Neuronal stem cell (in vitro differentiated cells): ENCODE measurements at places on chromosomes 7 and 10.
A peak's percentile ranks its signal among the peaks of the same experiment; 100 is the strongest.

DNA sequence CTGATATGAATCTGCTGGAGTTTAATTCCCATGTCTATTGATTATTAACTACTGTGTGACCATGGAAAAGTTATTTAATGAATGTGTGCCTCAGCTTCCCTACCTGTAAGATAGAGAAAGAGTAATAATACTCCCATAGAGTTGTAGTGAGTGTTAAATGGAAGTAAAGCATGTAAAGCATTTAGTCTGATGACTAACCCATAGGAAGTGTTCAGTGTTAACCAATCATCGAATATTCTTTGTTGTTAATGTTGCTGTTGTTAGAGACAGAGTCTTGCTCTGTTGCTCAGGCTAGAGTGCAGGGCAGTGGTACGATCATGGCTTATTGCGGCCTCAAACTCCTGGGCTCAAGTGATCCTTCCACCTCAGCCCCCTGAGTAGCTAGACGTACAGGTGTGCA, 36.2 kb upstream of the CCDC6 start:
- no peak overlapping the region for H3K4me3 ChIP-seq
- peaks cover 2% of the 10 kb centered on the region for H3K4me1 ChIP-seq
- no peak for DNase-seq
- no peaks in the 10 kb centered on the region for H3K36me3 ChIP-seq

DNA sequence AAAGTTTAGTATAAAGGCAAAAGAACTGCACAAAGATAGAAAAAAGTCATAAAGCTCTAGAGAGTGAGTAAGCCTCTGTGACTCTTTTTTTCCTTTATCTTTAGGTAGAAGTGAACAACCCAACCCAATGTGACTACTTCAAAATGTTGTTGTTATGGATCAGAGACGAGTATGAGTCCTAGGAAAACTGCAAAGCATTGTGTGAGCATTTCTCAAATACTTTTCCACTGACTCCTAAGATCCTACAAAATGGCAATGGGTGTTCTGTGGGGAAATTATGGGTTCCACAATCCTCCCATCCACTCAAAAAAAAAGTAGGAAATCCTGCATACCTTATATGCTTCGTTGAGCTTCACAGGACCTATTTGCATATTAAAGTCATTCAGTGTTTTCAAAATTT, 177.1 kb downstream of the DGKI start:
- H3K4me1 ChIP-seq = peaks cover 2% of the 10 kb centered on the region
- H3K27me3 ChIP-seq = no peaks in the 10 kb centered on the region
- DNase-seq = no peak
- no peak overlapping the region for H3K27ac ChIP-seq

GRCh38 chr10:4939224-4940072, 23.8 kb upstream of the AKR1C1 start:
- no peak overlapping the region for H3K27ac ChIP-seq
- no peaks in the 10 kb centered on the region for H3K27me3 ChIP-seq
- H3K4me1 ChIP-seq = no peaks in the 10 kb centered on the region
- no peak overlapping the region for H3K4me3 ChIP-seq
- no peak for DNase-seq

- no peak overlapping the region for H3K4me3 ChIP-seq
- H3K36me3 ChIP-seq = no peaks in the 10 kb centered on the region
- peaks cover 6% of the 10 kb centered on the region for H3K4me1 ChIP-seq
- DNase-seq = no peak
- H3K27ac ChIP-seq = no peak overlapping the region
Observed at GRCh38 chr10:86798611-86799010, 42.2 kb downstream of the BMPR1A start.

- no peak overlapping the region for H3K27ac ChIP-seq
- no peaks in the 10 kb centered on the region for H3K4me1 ChIP-seq
- no peak for DNase-seq
- H3K27me3 ChIP-seq = no peaks in the 10 kb centered on the region
Observed at GRCh38 chr7:150788474-150789269, 11.5 kb downstream of the TMEM176B start.

- H3K36me3 ChIP-seq = no peaks in the 10 kb centered on the region
- DNase-seq = no peak
- H3K4me3 ChIP-seq = no peak overlapping the region
- H3K27me3 ChIP-seq = no peaks in the 10 kb centered on the region
Observed at GRCh38 chr7:156475179-156475578, 165.4 kb upstream of the RNF32 start.

GRCh38 chr10:132746801-132747625, 38.9 kb downstream of the NKX6-2 start:
- peaks cover 49% of the 10 kb centered on the region for H3K27me3 ChIP-seq
- H3K4me1 ChIP-seq = peaks cover 45% of the 10 kb centered on the region
- peaks cover 2% of the 10 kb centered on the region for H3K36me3 ChIP-seq
- H3K27ac ChIP-seq = no peak overlapping the region
- H3K4me3 ChIP-seq = no peak overlapping the region
- DNase-seq = peak; percentile 71

- H3K27ac ChIP-seq = peak within 1 kb of the TSS; percentile 77
- H3K4me3 ChIP-seq = peak within 1 kb of the TSS; percentile 68
- peaks cover 14% of the 10 kb centered on the region for H3K4me1 ChIP-seq
- DNase-seq = peak; percentile 70
- H3K36me3 ChIP-seq = no peaks in the 10 kb centered on the region
Observed at GRCh38 chr10:34815185-34816084, at the start of gene PARD3. TSS of gene PARD3 (minus strand) at chr10:34815296. CDS start at chr10:34814995, 301 bp downstream.

DNA sequence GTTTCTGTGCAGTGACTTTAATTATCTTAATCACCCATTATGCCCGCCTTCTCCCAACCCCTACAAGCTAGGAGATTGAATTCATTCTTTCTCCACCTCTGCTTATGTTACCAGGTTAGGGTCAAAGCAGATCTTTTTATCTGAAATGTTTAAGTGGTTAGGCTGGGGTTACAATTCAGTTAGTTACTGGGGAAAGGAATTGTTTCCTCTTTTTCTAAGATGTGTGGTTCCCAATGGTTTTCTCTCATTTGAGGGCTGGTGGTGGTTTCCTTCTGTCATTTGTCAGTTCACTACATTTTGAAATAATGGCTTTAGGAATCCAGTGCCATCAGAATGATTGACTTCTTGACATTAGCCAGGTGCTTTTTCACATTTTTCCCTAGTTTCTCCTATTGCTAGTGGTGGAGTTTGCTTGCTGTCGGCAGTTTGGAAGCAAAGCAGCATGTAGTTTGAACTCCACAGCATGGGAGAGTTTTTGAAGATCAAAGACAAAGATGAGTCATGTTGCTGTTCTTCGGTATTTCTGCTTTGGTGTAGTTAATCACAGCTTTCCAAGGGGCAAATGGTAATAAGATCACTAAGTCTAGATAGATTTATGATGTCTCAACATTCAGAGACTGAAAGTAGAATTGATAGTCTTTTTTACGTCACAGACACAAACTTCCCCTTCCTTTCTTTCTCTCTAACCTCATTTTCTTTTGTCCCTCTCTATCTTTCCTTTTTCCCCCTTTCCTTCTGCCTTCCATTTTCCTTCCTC, 168.2 kb downstream of the SND1 start:
- no peaks in the 10 kb centered on the region for H3K36me3 ChIP-seq
- DNase-seq = no peak
- no peak overlapping the region for H3K4me3 ChIP-seq
- peaks cover 7% of the 10 kb centered on the region for H3K4me1 ChIP-seq

GRCh38 chr10:13528875-13529713, at the start of gene BEND7:
TSS of gene BEND7 (minus strand) at chr10:13529014. CDS start at chr10:13528533, 481 bp downstream.
- DNase-seq = no peak
- H3K27me3 ChIP-seq = peaks cover 14% of the 10 kb centered on the region
- H3K4me1 ChIP-seq = peaks cover 2% of the 10 kb centered on the region
- H3K36me3 ChIP-seq = no peaks in the 10 kb centered on the region

DNA sequence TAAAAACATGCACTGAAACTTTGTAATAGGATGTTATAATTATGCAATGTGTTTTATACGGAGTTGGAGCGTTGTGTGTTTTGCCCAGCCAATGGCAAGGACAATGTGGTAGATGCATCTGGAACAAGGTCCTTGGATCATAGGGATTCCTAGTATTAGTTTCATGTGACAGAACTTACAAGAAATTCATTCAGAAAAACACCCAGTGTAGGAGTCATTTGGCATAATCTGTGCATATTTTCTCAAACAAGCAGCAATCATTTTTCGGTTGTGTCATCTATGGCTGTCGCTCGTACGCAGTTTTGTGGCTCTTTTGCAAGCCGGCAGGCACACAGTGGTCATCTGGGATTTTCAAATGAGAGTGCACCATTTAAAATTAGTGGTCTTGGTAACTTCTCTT, 19.8 kb downstream of the CREB5 start:
- H3K27me3 ChIP-seq = no peaks in the 10 kb centered on the region
- H3K4me3 ChIP-seq = no peak overlapping the region
- DNase-seq = no peak
- no peak overlapping the region for H3K27ac ChIP-seq
- no peaks in the 10 kb centered on the region for H3K36me3 ChIP-seq

- H3K27ac ChIP-seq = no peak overlapping the region
- H3K27me3 ChIP-seq = no peaks in the 10 kb centered on the region
- H3K4me3 ChIP-seq = no peak overlapping the region
- H3K4me1 ChIP-seq = peaks cover 7% of the 10 kb centered on the region
Observed at GRCh38 chr10:74932648-74933047, 106.2 kb downstream of the KAT6B start.

DNA sequence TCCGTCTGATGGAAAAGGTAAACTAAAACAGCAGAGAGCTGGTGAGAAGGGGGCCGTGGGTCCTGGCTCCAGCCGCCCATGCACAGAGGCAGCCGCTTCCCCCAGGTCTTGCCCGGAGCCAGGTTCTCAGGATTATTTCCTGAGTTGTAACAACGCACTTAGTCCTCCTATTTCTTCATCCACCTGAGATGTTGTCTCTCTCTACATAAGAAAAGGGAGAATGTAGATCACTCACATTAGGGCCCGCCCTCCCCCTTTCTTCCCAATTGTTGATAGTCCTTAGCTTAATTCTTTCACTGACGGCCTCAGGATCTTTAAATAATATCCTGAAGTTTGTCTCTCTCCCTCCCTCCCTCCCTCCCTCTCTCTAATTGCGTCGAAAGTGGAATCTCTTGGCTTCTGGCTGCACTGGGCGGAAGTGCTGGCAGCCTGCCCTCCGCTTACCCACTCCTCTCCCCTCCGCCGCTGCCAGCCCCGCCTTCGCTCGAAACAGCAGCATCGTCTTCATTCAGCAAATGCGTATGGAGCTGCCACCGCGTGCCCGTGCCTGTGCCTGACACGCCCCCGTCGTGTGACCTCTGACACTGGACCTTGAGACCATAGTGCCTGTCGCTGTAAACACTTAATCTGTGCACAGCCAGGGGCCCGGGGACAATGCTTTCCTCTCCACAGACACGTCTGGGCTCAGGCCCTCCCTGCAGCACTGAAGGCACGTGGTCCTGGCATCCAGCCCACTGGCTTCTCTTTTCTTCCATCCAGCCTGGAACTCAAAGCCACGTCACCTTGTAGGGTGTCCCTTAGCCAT, 174.5 kb upstream of the PPP2R2D start:
- H3K4me3 ChIP-seq = no peak overlapping the region
- no peak overlapping the region for H3K27ac ChIP-seq
- peaks cover 19% of the 10 kb centered on the region for H3K4me1 ChIP-seq
- H3K27me3 ChIP-seq = no peaks in the 10 kb centered on the region
- no peaks in the 10 kb centered on the region for H3K36me3 ChIP-seq
- DNase-seq = peak; percentile 83

- H3K27ac ChIP-seq = no peak overlapping the region
- no peaks in the 10 kb centered on the region for H3K4me1 ChIP-seq
- no peaks in the 10 kb centered on the region for H3K27me3 ChIP-seq
- no peaks in the 10 kb centered on the region for H3K36me3 ChIP-seq
Observed at GRCh38 chr7:15219758-15220157, 317.2 kb upstream of the DGKB start.

- peak overlapping the region; percentile 91 for H3K4me3 ChIP-seq
- H3K4me1 ChIP-seq = peaks cover 2% of the 10 kb centered on the region
- DNase-seq = no peak
- H3K36me3 ChIP-seq = no peaks in the 10 kb centered on the region
Observed at GRCh38 chr7:105017657-105018365, 3.8 kb downstream of the KMT2E start.

DNA sequence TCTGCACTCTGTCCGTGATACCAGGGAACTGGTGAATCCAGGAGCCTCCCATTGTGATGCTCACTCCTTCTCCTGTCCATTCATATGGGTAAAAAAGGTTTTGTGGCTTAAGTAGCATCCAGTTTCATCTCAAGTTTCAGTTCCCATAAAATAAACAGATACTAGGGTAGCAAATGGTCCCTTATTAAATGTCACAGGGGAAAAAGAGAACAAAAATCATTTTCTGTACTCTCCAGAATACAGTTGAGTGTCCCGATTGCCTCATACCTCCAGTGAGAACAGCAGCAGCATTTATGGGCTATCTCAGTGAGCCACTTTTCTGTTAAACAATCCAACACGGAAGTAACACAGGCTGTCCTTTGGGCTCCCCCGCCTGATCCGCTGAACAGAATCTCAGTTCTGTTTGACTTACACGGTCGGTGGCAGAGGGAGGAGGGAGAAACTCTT, 179.6 kb downstream of the CELF2 start:
- no peak overlapping the region for H3K4me3 ChIP-seq
- H3K36me3 ChIP-seq = peaks cover 5% of the 10 kb centered on the region
- DNase-seq = no peak
- H3K27ac ChIP-seq = no peak overlapping the region
- no peaks in the 10 kb centered on the region for H3K27me3 ChIP-seq
- no peaks in the 10 kb centered on the region for H3K4me1 ChIP-seq

- no peak overlapping the region for H3K4me3 ChIP-seq
- no peaks in the 10 kb centered on the region for H3K4me1 ChIP-seq
- H3K36me3 ChIP-seq = peaks cover 2% of the 10 kb centered on the region
- no peaks in the 10 kb centered on the region for H3K27me3 ChIP-seq
Observed at GRCh38 chr7:102821994-102822747, 73.4 kb downstream of the FAM185A start.

DNA sequence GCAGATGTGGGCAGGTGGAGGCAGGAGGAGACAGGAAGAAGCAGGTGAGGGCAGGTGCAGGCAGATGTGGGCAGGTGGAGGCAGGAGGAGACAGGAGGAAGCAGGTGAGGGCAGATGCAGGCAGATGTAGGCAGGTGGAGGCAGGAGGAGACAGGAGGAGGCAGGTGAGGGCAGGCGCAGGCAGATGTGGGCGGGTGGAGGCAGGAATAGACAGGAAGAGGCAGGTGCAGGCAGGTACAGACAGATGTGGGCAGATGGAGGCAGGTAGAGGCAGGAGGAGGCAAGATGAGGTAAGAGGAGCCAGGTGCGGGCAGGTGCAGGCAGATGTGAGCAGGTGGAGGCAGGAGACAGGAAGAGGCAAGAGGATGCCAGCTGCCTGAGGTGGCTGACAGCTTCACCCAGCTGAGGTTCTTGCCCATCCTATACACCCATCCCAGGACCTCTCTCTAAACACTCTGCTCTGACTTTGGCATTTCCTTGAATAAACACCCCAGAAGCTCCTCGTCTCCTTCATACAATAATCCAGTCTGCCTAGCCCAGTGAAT, 33.0 kb downstream of the PTPRE start:
- H3K4me1 ChIP-seq = peaks cover 5% of the 10 kb centered on the region
- no peaks in the 10 kb centered on the region for H3K27me3 ChIP-seq
- H3K36me3 ChIP-seq = no peaks in the 10 kb centered on the region
- DNase-seq = no peak

DNA sequence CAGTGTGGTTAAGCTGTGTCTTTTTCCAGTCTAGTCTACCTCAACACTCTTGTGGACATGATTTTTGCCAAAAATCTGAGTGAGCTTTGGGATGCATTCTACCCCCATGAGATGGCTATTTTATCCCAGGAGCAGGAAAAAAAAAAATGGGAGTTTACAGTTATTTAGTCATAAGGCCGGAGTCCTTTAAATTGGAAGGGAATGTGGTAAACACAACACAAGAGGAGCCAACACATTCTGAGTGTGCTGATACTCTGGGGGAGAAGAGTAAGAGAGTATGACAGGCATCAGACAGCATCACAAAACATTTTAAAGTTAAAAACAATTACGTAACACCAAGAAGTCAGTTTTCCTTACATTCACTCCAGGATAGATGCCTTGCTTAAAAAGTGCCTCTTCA, 46.1 kb downstream of the C1GALT1 start:
- H3K4me3 ChIP-seq = no peak overlapping the region
- DNase-seq = no peak
- no peaks in the 10 kb centered on the region for H3K27me3 ChIP-seq
- no peaks in the 10 kb centered on the region for H3K36me3 ChIP-seq
